Activated naive CD8-positive, alpha-beta T cell treated with anti-CD3 and anti-CD28 coated beads, Interleukin-2, amount 10 ng/mL, durations not matched to agents 7 days and 5 days (primary cell): ENCODE measurements at places on chromosomes 5 and 9. TPM values are rescaled to one million over a fixed set of nuclear protein-coding genes. Genes with fewer than 3 reads are reported as not detected.
A peak's percentile ranks its signal among the peaks of the same experiment; 100 is the strongest.

The SLC28A3 gene
- total RNA-seq: 0.11 TPM

The TAF11L3 gene
- not detected for total RNA-seq

The STXBP1 gene
- total RNA-seq: 19.8 TPM

The GDA gene
- total RNA-seq: not detected

The HINT2 gene
- 54.3 TPM for total RNA-seq

The ZFYVE16 gene
- total RNA-seq: 20.8 TPM

The AUH gene
- total RNA-seq: 17.2 TPM

The MARCOL gene
- total RNA-seq: not detected

The QRFP gene
- not detected for total RNA-seq

The POC5 gene
- 16.8 TPM for total RNA-seq

The RFESD gene
- 5.0 TPM for total RNA-seq

The OLFML2A gene
- total RNA-seq: not detected

The CCDC152 gene
- total RNA-seq: 10.3 TPM

The TRIM36 gene
- total RNA-seq: 0.17 TPM

The GRAMD2B gene
- total RNA-seq: 5.2 TPM

The EPB41L4B gene
- not detected for total RNA-seq

The DBH gene
- total RNA-seq: not detected

The PRR16 gene
- total RNA-seq: not detected

The RLN2 gene
- total RNA-seq: 4.5 TPM

GRCh38 chr9:13674926-13675637 lies 395.6 kb upstream of the MPDZ start:
- H3K27me3 ChIP-seq: no peaks in the 10 kb centered on the region
- DNase-seq: no peak
- H3K27ac ChIP-seq: no peak overlapping the region
- no peaks in the 10 kb centered on the region for H3K4me1 ChIP-seq
- H3K4me3 ChIP-seq: no peak overlapping the region
- H3K36me3 ChIP-seq: no peaks in the 10 kb centered on the region

DNA sequence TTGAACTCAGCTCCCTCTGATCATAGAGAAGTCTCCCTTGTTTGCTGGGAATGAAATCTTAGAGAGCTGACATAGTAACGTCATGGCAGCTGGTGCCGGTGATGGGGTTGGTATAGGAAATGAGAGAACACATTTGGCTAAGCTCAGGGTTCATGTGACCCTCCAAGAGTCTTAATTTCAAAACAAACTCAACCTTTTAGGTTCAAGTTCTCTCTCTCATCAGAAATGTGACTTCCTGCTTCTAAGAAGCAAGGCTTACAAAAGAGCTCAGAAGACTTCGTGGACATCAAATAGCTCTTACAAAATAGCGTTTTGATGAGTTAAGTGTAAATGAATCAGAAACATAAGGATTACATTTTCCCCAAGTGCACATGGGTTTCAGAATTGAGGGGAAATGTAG lies 97.3 kb downstream of the PAPPA start:
- no peak overlapping the region for H3K27ac ChIP-seq
- no peak for DNase-seq
- H3K4me3 ChIP-seq: no peak overlapping the region

DNA sequence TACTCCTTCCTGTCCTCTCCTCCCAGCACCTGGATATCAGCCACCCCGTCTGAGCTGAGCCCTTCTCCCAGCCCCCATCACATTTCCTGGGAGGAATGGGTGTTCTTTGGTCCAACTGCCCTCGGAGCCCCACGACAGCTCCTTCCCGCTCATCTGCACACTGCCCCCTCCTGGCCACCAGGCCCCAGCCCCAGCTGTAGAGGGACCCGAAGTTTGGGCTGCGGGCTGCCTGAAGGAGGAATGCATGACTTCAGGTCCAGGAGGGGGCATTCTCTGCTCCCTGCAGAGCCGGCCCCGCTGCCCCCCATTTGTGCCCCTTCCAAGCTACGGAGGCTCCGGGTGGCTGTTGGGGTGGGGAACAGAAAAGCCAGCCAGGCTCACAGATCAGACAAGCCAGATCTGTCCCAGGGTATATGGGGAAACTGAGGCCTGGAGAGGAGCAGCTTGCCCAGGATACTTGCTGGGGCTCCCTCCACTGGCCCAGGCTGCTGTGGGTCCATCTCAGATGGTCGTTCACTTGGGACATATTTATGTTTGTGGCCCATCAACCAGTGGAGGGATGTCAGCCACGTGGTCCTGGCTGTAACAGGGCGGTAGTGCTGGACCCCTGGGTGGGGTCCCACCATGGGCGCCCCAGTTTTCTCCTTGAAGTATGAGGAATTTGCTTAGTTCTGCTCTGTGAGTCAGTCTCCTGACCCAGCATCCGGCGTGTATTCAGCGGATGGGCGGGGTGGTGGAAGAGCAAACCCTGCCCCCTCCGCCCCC lies 33.1 kb downstream of the DAB2IP start:
- peaks cover 3% of the 10 kb centered on the region for H3K4me1 ChIP-seq
- no peak overlapping the region for H3K4me3 ChIP-seq
- peak; percentile 62 for DNase-seq
- no peaks in the 10 kb centered on the region for H3K36me3 ChIP-seq

GRCh38 chr5:13866792-13867191 lies 77.7 kb downstream of the DNAH5 start:
- no peak overlapping the region for H3K27ac ChIP-seq
- H3K4me3 ChIP-seq: no peak overlapping the region
- H3K36me3 ChIP-seq: no peaks in the 10 kb centered on the region
- H3K4me1 ChIP-seq: no peaks in the 10 kb centered on the region
- H3K27me3 ChIP-seq: no peaks in the 10 kb centered on the region

GRCh38 chr5:132425009-132425937 lies 55.8 kb downstream of the SLC22A5 start:
- no peak for DNase-seq
- peaks cover 39% of the 10 kb centered on the region for H3K36me3 ChIP-seq
- H3K4me3 ChIP-seq: peak overlapping the region; percentile 85
- H3K27ac ChIP-seq: peak overlapping the region; percentile 95
- no peaks in the 10 kb centered on the region for H3K27me3 ChIP-seq
- H3K4me1 ChIP-seq: peaks cover 92% of the 10 kb centered on the region

DNA sequence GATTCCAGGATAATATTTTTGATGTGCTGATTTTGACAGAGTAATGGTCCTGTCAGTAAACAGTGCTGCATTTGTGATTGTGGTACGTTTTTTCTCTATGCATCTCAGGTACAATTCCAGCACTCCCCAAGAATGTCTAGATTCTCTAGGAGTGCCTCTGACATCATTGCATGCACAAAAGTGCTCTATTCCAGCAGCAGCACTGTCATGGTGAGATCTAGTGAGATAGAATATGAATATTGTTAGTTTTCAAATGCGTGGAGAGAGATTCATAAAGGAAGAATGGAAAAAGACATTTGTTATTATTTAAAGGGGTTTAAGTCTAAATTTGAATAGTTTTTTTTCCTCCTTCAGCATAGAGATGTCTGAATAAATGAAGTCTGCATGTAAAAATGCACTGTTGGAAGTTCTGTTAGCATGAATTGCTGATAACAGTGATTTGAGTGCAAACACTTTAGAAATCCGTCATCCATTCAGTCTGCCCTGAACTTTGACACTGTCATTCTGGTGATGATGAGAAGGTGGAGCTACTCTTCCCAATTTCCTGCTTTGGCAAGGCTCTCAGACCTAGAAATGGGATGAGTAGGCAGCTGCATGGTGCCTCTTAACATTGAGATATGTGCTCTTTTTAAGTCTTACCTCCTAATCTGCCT lies 84.6 kb downstream of the GAPVD1 start:
- peaks cover 48% of the 10 kb centered on the region for H3K36me3 ChIP-seq
- no peak for DNase-seq
- no peak overlapping the region for H3K4me3 ChIP-seq

GRCh38 chr9:133487331-133487725 lies 8.4 kb upstream of the SLC2A6 start:
- H3K4me3 ChIP-seq: no peak overlapping the region
- no peaks in the 10 kb centered on the region for H3K36me3 ChIP-seq
- H3K27me3 ChIP-seq: peaks cover 2% of the 10 kb centered on the region
- no peak for DNase-seq

DNA sequence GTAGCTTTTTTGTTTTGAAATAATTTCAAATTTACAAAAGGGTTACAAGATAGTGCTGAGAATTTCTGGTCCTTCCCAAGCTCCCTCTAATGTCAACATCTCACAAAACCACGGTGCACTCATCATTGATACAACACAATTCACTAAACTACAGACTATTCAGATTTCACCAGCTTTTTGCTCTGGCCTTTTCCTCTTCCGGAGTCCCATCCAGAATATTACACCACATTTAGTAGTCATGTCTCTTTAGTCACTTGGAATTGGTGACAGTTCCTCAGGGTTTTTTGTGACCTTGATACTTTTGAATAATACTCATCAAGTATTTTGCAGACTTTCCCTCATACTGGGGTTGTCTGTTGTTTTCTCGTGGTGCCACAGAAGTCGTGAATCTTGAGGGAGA lies 484.0 kb downstream of the GADD45G start:
- H3K27ac ChIP-seq: no peak overlapping the region
- DNase-seq: no peak
- H3K27me3 ChIP-seq: peaks cover 47% of the 10 kb centered on the region
- H3K4me1 ChIP-seq: peaks cover 17% of the 10 kb centered on the region
- no peaks in the 10 kb centered on the region for H3K36me3 ChIP-seq
- H3K4me3 ChIP-seq: no peak overlapping the region

- H3K4me3 ChIP-seq: peak within 1 kb of the TSS; percentile 95
- H3K27ac ChIP-seq: peak within 1 kb of the TSS; percentile 93
- H3K4me1 ChIP-seq: peaks cover 26% of the 10 kb centered on the region
- peaks cover 8% of the 10 kb centered on the region for H3K27me3 ChIP-seq
- H3K36me3 ChIP-seq: peaks cover 3% of the 10 kb centered on the region
- DNase-seq: peak; percentile 89
Observed at GRCh38 chr5:56814963-56815657, at the start of gene MAP3K1. MAP3K1 (plus strand) TSS chr5:56815549; CDS start chr5:56815574, 25 bp downstream.

DNA sequence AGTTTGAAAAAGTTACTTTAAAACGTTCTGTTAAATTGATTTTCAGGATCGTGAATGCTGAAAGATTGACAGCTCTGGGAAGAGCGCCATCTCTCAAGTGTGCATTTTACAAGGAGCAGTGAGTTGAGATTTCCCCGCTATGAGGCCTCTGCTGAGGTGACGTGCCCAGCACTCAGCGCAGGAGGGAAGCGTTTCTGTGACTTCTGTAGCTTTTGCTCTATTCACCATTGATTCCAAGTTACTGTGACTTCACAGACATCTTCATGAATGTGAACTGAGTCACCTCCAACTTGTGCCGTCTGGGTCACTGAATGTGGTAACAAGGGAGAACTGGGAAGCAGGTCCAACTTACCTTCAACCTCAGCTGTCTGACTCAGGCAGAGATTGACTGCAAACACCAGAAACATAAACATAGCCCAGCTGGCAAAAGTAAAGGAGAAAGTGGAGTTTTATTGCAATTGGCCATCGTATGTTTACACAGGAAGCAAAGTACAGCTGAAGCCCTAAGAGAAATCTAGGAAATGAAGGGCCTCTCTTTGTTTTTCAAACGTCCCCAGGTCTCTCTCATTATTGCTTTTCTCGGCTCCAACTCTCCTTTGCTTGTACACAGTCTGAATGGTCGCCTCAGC lies 428.8 kb upstream of the CLINT1 start:
- no peaks in the 10 kb centered on the region for H3K36me3 ChIP-seq
- no peak overlapping the region for H3K27ac ChIP-seq
- no peaks in the 10 kb centered on the region for H3K4me1 ChIP-seq

DNA sequence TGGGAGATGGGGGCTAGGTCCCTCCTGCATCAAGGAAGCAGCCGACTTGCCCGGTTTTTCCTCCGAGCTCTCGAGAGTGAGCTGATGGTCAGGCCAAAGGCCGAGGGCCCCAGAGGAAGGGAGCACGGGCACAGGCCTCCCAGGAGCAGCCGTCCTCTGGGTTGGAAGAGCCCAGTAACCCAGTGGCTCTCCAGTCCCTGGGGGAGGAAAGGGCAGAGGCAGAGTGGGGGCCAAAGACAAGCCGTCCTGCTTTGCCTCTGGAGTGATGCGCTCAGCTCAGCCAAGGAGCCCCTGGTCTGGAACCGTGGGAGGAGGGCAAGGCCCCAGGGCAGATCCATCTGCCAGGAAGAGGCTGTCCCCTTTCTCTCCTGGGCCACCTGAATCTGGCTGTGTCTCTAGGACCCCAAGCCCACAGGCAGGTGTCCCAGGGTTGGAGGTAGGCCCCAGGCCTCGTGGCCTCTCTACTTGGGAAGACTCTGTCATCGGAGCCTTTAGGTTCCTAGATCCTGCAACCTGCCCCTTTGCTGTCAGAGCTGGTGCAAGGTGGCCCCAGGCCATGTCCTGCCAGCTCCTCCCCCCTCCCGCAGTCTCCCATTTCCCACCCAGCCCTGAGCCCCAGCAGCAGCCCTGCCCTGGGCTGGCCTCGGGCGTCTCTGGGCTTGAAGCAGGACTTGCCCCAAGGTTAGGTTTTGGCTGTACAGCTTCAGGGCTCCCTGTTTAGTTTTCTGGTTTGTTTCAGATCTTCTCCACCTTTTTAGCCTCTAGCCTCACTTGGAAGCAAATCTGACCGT lies 224.1 kb downstream of the CACNA1B start:
- no peaks in the 10 kb centered on the region for H3K4me1 ChIP-seq
- DNase-seq: no peak
- no peak overlapping the region for H3K4me3 ChIP-seq
- H3K36me3 ChIP-seq: no peaks in the 10 kb centered on the region

DNA sequence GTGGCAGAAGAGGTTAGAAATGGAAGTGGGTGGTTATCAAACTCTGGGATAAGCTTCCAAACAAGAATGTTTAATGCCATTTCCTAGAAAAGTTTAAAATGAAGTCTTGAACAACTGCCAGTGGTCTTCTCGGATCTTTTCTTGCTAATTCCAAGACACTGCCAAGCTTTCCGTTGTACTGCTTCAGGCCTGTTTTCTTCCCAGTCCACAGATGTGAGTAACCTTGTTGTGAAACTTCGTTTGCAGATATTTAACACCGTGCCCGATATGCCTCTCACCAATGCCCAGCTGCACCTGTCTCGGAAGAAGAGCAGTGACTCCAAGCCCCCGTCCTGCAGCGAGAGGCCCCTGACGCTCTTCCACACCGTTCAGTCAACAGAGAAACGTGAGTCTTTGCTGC lies 269.8 kb downstream of the NR3C1 start:
- peaks cover 5% of the 10 kb centered on the region for H3K4me1 ChIP-seq
- H3K36me3 ChIP-seq: peaks cover 6% of the 10 kb centered on the region
- no peak overlapping the region for H3K27ac ChIP-seq
- no peak overlapping the region for H3K4me3 ChIP-seq
- no peaks in the 10 kb centered on the region for H3K27me3 ChIP-seq

- H3K27me3 ChIP-seq: no peaks in the 10 kb centered on the region
- H3K4me1 ChIP-seq: peaks cover 22% of the 10 kb centered on the region
- no peaks in the 10 kb centered on the region for H3K36me3 ChIP-seq
- DNase-seq: no peak
- no peak overlapping the region for H3K4me3 ChIP-seq
Observed at GRCh38 chr5:180818677-180819341, 16.2 kb upstream of the MGAT1 start.

GRCh38 chr5:111229221-111229835 lies 5.1 kb downstream of the CAMK4 start:
- H3K4me3 ChIP-seq: peak overlapping the region; percentile 89
- peak overlapping the region; percentile 99 for H3K27ac ChIP-seq
- peaks cover 6% of the 10 kb centered on the region for H3K36me3 ChIP-seq
- peaks cover 67% of the 10 kb centered on the region for H3K4me1 ChIP-seq

GRCh38 chr5:111513131-111513520 lies 791 bp upstream of the STARD4 start:
- peak overlapping the region; percentile 99 for H3K4me3 ChIP-seq
- H3K36me3 ChIP-seq: peaks cover 4% of the 10 kb centered on the region
- peak overlapping the region; percentile 97 for H3K27ac ChIP-seq
- DNase-seq: no peak
- H3K27me3 ChIP-seq: peaks cover 2% of the 10 kb centered on the region

GRCh38 chr5:56097055-56097454 lies 102.3 kb upstream of the IL6ST start:
- H3K4me3 ChIP-seq: no peak overlapping the region
- no peaks in the 10 kb centered on the region for H3K27me3 ChIP-seq
- H3K27ac ChIP-seq: no peak overlapping the region
- peaks cover 8% of the 10 kb centered on the region for H3K36me3 ChIP-seq
